GM12892 (cell line): ENCODE measurements at places on chromosomes 16 and 17.

DNA sequence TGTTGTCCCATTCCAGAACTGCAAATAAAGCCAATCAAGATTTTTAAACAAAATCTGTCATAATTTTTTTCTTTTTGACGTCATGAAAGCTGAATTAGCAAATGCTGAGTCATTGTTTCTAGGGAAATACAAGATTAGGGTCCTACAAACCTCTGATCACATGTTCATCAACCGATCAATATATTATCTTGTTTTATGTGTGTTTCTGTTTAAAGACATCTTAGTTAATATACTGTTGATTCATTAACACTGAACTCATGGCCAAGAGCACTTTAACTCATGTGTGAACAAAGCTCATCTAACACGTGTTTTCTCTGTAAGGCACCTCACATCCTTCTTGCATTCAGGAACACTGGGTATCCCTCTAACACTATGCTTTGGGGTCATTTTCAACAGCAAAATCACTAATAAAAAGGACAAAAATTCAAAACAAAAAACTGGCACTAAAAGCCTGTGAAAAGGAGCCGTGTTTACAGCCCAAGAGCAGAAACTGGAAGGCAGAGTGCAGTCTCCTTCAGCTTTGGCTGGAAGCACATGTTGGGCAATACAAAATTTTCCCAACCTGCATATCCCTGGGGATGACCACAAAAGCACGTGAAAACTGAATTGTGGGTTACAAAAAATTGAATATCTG, 102.5 kb downstream of the PARN start:
- no peak for DNase-seq

- no peak for DNase-seq
Observed at GRCh38 chr17:17830740-17831207, 6.0 kb downstream of the SREBF1 start.

DNA sequence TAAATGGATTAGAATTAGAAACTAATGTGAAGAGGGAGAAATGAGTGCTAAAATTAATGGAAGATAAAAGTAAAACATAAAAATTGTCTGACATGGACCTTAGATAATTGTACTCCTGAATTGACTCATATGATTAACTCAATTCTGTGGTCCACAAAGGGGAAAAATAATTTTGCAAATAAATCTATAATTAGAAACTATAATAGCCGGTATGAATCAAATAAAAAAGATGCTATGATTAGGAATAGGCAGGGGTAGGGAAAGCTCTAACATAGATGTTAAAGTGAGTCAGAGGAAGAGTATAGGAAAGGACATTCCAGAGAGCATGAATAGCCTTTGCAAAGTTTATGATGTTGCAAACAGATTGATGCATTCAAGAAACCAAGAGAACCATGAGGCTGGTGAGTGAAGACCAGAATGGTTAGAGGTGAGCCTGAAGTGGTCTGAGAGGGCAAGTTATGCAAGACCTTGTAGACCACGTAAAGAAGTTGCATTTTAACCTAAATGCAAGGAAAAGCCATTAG, 262.1 kb upstream of the CA10 start:
- DNase-seq = no peak

- DNase-seq = no peak
Observed at GRCh38 chr16:79468121-79468552, 132.4 kb downstream of the MAF start.

DNA sequence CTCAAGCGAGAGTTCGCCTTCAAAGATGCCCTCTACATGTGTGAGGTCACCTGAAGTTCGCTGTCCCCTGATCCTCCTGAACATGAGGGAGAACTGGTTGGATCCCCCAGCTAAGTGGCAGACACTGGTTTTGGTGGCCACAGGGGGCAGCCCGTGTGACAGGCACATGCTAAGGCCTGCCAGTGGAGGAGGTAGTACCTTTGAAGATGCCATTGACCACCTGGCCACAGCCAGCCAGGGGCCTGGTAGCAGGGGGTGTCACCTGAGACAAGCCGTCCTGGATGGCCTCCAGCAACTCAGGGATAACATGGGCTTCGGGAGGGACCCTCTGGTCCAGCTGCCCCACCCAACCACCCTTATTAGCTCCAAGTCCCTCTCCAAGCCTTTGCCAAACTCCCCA, 7.3 kb upstream of the ALDH3A1 start:
- no peak for DNase-seq

DNA sequence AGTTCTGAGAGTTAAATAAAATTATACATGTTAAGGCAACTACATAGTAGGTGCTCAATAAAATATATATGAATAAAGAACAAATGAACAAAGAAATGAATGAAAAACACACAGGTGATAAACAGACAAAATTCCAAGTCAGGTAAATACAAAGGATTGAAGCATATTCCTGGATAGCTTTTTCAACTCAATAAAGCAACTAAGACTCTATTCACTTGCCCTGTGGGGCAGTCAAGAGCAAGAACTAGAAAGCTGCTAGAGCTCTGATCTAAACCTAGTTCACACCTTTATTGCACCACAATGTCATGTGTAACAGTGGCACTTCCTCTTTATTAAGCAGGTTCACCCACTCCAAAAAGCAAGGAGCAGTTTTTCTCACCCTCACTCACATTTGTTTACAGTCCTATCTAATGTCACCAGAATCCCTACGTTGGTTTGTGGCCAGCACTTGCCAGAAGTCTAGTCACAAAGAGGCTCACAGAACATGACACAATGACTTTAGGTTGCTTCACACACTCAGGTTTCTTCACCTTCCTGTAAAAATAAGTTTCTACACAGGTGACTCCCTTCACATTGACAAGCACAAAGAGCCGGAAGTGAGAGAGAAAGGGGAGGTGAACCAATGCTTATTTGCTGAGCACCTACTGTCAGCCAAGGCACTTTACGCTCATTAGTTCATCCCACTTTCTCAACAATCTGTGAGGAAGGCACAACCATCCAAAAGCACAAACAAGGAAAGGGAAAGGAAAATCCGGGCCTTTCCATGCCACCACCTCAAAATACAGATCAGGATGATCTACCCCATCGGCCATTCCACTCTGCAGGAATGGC, 70.8 kb downstream of the XPO6 start:
- peak; percentile 27 for DNase-seq

- peak; percentile 36 for DNase-seq
Observed at GRCh38 chr17:51372345-51373004, 112.1 kb downstream of the UTP18 start.

DNA sequence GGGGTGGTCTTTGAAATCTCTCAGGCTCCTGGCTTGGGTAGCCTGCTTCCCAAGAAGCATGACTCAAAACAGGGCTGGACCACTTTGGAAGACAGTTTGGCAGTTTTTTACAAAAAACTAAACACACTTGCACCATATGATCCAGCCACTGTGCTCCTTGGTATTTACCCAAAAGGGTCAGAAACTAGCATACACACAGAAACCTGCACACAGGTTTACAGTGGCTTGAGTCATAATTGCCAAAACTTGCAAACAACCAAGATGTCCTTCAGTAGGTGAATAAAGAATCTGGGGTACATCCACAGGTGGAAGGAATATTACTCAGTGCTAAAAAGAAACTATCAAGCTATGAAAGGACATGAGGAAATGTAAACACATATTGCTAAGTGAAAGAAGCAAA, 323.2 kb upstream of the CDH5 start:
- DNase-seq = no peak

DNA sequence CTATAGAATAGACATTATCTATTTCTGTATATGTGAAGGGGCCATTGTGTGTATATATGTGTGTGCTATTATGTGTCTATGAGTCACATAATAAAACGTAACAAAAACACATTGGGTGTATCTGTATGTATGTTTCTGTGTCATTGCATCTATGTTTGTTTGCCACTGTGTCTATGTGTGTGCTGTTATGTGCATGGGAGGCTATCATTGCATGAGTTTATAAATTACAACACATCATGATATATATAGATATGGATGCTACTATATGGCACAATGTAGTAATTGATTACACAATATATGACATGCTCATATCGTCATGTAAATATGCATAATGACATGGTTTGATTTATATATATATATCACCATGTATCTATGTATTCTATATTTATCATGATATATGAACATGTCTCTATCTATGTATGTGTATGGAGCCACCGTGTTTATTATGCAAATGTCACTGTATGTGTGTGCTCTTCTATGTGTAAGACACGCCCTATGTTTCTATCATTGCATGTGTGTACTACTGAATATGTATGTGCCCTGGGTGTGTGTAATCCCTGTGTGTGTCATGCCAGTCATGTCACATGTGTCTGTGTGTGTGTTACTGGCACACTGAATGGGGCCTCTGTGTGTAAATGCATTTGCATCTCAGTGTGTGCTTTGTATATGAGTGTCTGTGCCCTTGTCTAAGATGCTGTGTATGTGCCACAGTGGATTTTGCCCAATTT, 1.4 kb upstream of the TSPOAP1 start:
- DNase-seq = peak; percentile 15

DNA sequence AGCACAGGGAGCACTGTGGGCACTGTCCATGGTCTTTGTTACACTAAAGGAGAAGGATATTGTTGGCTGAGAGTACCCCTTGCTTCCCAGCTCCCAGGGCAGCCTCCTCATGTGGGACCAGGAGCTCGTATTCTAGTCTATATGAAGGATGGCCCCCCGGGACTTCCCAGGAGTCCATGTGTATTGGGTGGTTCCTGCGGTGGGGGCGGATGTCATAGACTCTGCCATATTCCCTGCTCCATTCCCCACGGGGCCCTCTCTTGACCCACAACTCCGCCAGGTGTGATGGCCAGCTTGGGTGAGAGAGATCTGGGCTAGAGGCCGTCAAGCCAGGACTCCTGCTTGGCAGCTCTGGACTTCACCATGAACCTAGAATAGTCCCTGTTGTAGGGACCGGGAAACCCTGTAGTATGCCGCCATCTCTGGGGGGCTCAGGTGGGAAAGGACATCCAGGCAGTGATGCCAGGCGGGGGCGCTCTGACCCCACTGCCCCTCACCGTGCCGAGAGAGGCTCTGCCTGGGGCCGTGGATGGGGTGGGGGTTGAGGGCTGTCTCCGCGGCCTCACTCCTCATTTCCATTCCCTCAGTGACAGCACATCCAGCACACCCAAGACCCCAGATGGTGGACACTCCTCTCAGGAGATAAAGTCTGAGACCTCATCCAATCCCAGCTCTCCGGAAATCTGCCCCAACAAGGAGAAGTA, 37.8 kb downstream of the OR1D5 start:
- no peak for DNase-seq

- DNase-seq = no peak
Observed at GRCh38 chr17:52678211-52678610, 519.7 kb upstream of the CA10 start.

- no peak for DNase-seq
Observed at GRCh38 chr16:1749152-1750117, 21.9 kb downstream of the NME3 start.

- DNase-seq = no peak
Observed at GRCh38 chr17:59234631-59235030, 14.3 kb downstream of the GDPD1 start.
